ENCODE measurements at places on chromosomes 2 and 18. TPM values are rescaled to one million over a fixed set of nuclear protein-coding genes. Genes with fewer than 3 reads are reported as not detected.

DNA sequence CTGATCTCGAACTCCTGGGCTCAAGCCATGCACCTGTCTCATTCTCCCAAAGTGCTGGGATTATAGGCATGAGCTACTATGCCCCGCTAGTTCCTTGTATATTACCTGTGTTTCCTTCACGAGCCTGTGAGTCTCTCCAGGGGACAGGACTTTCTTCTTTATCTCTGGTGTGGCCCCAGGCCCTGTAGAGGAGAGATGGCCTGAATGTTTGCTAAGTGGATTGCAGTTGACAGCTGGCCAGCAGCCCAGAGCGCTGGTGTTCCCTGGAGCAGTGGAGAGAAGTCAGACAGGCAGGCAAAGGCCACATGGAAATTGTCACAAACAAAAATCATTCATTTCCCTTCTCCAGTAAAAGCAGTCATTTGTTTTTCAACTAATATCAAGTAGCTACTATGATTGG lies 17.9 kb downstream of the LPIN1 start:
- H3K27ac ChIP-seq: no peak overlapping the region
- no peak overlapping the region for H3K4me3 ChIP-seq
- no peak for DNase-seq
- H3K27me3 ChIP-seq: no peaks in the 10 kb centered on the region

DNA sequence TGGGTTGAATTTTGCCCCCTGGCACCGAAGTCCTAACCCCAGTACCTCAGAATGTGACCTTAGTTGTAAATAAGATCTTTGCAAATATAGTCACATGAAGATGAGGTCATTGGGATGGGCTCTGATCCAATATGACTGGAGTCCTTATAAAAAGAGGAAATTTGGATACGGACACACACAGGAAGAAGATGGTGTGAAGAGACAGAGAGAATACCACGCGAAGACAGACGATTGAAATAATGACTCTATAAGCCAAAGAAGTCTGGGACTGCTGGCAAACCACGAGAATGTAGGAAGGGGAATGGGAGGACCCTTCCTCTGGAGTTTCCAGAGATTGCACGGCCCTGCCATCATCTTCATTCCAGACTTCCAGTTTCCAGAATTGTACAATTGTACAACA lies 98.6 kb downstream of the CPO start:
- no peak for DNase-seq
- no peaks in the 10 kb centered on the region for H3K4me1 ChIP-seq
- H3K36me3 ChIP-seq: no peaks in the 10 kb centered on the region
- no peak overlapping the region for H3K27ac ChIP-seq

Gene SP100
- 156 TPM for total RNA-seq

DNA sequence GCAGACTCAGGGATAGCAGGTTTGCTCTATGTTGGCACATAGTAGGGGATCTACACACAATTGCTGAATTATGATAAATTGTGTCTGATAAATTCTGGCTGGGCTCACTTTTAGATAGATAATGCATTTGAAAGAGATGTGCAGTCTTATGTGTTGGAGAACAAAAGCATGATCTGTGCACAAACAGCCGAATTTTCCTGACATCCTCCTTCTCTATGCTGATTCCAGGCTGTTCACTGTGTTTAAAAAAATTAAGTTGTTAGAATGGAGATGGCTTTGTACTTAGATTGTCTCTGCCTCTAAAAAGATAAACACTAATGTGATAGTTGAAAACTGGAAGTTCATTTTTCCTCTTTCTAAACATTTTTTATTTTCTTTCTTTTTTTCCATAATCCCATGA lies 2.1 kb downstream of the CERS6 start:
- H3K4me1 ChIP-seq: peaks cover 7% of the 10 kb centered on the region
- peak overlapping the region; percentile 93 for H3K4me3 ChIP-seq
- DNase-seq: no peak

DNA sequence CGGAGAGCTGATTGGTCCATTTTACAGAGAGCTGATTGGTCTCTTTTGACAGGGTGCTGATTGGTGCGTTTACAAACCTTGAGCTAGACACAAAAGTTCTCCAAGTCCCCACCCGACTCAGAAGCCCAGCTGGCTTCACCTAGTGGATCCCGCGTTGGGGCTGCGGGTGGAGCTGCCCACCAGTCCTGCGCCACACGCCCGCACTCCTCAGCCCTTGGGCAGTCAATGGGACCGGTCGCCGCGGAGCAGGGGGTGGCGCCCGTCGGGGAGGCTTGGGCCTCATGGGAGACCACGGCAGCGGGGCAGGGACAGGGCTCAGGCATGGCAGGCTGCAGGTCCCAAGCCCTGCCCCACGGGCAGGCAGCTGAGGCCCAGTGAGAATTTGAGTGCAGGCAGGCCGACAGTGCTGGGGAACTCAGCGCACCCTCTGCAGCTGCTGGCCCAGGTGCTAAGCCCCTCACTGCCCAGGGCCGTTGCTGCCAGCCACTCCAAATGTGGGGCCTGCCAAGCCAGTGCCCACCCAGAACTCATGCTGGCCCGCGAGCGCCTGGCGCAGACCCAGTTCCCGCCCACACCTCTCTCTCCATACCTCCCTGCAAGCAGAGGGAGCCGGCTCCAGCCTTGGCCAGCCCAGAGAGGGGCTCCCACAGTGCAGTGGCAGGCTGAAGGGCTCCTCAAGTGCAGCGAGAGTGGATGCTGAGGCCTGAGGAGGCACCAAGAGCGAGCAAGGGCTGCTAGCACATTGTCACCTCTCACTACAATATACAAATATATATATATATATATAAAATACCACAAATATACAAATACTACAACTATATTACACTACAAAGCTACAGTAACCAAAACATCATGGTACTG lies 100.7 kb downstream of the SPIRE1 start:
- no peak overlapping the region for H3K4me3 ChIP-seq
- no peaks in the 10 kb centered on the region for H3K36me3 ChIP-seq

DNA sequence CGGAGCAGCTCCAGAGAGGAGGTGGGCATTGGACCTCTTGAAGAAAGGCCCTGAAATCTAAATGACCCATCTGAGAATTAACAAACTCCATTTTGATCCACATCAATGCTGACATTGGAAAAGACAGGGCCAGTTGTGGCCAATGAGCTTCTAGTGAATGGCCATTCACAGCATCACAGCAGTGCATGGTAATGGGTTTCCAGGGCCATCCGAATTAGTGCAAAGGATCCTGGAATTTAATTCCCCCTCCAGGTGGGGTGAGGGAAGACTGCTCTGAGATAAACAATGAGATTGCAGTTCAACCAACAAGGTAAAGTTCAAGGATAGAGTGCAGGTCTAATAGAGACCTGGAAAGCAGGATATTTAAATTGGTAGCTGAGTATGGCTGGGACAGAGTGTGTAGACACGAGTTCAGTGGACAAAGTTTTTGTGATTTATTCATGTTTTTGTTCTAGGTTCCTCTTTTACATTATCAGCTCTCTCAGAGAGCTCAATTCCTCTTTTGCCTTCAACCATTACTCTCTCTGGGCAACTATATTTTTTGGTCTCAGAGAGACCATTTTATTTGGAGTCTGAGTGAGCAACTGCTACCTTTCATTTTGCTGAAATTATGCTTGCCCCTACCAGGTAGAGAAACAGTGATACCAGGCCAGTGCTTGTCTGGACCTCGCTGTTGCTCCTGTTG lies 5.0 kb downstream of the TACR1 start:
- H3K27me3 ChIP-seq: peaks cover 29% of the 10 kb centered on the region
- H3K27ac ChIP-seq: no peak overlapping the region
- DNase-seq: no peak
- H3K4me3 ChIP-seq: no peak overlapping the region
- H3K36me3 ChIP-seq: no peaks in the 10 kb centered on the region

- H3K4me3 ChIP-seq: no peak overlapping the region
- H3K27ac ChIP-seq: no peak overlapping the region
- no peaks in the 10 kb centered on the region for H3K36me3 ChIP-seq
- no peaks in the 10 kb centered on the region for H3K27me3 ChIP-seq
- peaks cover 8% of the 10 kb centered on the region for H3K4me1 ChIP-seq
These were observed 5.8 kb upstream of the TLK1 start for GRCh38 chr2:171166328-171166983.

Gene PSMA8
- total RNA-seq: not detected

DNA sequence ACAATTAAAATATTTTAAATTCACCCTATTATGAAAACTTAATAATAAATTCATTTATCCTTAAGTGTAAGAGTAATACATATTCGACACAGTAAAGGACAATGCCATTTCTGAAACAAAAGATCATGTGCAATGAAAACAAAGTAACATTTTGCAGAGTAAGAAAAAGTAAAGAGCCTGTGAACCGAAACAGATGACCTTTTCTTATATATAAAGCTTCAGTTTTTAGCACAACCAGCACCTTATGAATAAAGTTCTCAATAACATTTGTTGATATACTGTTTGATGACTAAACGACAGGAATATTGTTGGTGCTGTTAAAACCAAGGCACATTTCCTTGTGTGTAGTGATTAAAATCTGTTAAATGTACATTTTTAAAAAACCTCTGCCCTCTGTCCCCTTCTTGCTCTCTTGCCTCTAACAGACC lies 1.5 kb downstream of the PELI1 start:
- H3K4me3 ChIP-seq: peak overlapping the region; percentile 86
- DNase-seq: no peak
- H3K27ac ChIP-seq: peak overlapping the region; percentile 95
- H3K27me3 ChIP-seq: no peaks in the 10 kb centered on the region
